GM06990 (cell line): ENCODE measurements at places on chromosomes 12 and 14.

GRCh38 chr12:89474615-89475014 is 50.0 kb downstream of the GALNT4 start:
- no peak for DNase-seq

DNA sequence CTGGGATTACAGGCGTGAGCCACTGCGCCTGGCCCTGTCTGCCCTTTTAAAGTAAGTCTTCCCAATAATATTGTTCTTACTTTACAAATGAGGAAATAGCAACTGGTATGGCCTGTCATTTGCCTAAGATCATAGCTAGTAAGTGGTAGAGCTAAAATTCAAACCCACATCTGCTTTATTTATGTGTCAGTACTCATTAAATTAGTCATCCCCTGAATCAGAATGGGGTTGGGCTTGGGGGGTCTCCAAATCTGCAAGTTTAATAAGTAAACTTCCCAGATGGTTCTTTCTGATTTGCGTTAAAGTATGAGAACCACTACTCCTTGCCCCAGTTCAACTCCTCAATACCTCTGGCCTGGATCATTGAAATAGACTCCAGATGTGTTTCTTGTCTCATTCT is 96.2 kb downstream of the FAR2 start:
- DNase-seq = no peak

DNA sequence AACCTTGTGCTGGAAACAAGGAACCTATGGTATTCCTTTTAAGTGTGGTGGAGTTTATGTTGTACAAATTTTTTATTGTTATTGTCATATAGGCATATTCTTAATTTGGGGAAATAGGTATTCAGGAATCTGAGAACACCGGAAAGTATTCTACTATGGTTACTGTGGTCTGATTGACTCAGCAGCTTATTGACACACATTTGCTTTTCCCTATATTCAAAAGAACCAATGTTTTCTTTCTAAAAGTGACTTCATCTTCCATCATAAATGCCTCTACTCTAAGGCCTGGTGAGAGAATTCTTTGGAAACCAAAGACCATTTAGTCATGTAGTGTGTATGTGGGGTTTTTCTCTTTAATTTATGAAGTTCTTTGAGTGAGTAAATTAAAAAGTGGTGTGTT is 474.8 kb downstream of the TMTC2 start:
- no peak for DNase-seq

DNA sequence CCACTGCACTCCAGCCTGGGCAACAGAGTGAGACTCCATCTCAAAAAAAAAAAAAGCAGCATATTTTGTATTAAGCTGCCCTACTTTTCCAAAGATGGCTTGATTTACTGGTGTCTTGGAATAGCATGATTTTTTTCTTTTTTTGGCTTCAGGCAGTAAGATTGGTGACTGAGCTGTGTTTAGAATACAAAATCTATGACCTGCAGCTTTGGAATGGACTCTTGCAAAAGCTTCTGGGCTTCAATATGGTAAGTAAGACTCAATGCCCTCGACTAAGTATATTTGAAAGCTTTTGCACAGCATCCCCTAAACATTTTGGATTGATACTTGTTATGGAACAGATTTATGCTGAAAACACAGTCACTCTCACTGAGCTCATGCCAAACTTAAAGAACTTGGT is 87.8 kb downstream of the KNTC1 start:
- DNase-seq = no peak

GRCh38 chr14:99718031-99718810 is 34.1 kb downstream of the CYP46A1 start:
- peak; percentile 32 for DNase-seq

GRCh38 chr14:99232714-99233214 is 39.2 kb downstream of the BCL11B start:
- DNase-seq = no peak

GRCh38 chr12:29146196-29146595 is 2.9 kb upstream of the FAR2 start:
- no peak for DNase-seq

- DNase-seq = no peak
Observed at GRCh38 chr14:87732562-87732961, 260.4 kb downstream of the GALC start.

DNA sequence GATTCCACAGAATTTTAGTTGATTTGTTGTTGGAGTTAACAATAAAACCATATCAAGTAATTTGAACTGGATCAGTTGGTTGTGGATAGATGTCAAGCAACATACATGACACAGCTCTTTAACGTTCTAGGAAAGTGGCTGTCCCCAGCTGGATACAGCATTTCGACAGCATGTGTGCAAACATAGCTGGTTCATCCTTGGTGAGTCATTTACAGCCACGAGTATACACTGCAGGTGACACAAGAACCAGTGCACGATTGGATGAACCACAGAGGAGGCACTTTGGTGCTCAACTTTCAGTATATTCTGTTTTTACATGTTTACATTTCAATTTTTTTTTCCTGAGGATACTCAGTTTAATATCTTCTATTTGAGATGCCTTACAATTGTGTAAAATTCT is 242.4 kb downstream of the TMEM117 start:
- no peak for DNase-seq

DNA sequence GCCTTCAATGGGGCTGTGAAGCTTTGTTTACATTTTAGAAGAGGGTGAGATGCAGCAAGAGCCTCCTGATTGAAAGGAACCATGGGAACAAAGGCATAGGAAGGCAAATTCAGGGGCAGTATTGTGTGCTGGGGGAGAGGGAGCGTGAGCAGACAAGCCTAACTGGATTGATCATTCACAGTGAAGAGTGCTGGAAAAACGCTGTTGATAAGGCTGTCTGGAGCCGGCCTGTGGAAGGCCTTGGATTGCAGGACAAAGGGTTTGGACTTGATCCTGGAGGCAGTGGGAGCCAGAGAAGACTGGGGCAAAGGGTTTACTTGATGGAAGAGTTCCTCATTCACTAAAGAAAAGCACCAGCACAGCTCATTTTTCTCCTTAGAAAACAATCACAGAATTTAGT is 160.5 kb downstream of the PAH start:
- DNase-seq = no peak

- no peak for DNase-seq
Observed at GRCh38 chr14:48842785-48843184, 743.4 kb downstream of the RPS29 start.

DNA sequence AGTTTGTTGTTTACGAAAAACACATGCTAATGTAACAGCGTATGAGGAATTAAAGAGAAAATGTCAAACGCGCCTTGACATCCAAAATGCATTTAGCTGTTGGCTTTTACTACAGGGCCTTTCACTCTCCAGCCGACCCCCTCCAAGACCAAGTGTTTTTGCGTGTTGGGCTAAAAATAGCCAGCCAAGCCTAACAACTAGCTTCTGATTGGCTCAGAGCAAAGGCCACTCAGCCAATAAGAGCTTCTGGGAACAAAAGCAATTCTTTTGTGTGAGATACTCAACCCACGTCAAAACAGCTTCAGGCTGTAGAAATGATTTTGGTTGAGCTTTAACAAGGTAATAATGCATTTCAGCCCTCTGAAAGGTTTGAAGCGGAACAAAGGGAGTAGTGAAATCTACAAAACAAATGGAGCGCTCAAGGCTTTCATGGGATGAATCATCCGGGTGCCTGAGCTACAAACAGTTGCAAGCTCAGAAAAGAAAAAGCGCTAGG is 198.7 kb upstream of the DCN start:
- peak; percentile 7 for DNase-seq

- DNase-seq = no peak
Observed at GRCh38 chr14:101457301-101457935, 103.9 kb upstream of the DIO3 start.

DNA sequence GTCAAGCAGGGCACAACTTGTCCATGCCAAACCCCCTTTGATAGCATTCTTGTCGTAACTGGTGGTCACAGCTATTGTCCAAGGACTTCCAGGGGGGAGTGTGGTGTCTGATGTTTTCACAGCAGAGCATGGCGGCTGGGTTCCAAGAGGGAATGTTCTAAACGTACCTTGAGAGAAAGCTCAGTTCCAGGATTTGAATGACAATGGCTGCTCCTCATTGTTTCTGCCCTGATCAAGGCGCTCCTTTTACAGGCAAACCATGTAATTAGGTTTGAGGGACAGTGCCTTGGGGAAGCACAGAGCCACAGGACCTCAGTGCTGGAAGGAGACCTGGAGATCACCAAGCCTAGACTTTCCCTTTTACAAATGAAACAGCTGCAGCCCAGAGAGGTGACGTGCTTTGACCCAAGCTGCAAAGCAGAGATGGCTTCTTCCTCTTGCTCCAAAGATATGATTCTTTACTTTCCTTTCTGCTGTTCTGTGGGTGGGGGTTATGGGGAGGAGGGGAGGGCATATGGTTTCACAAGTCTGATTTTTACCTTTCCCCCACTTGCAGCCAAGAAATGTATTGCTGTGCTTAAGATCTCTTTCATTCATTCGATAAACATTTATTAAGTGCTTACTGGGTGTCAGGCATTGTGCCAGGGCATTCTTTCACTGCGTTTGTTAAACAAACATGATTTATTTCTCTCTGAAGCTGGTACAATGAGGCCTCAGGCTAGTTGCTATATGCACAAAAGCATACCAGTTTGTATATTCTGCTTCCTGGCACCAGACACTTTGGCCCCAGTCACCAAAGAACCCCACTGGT is 172.8 kb downstream of the KTN1 start:
- DNase-seq = no peak

DNA sequence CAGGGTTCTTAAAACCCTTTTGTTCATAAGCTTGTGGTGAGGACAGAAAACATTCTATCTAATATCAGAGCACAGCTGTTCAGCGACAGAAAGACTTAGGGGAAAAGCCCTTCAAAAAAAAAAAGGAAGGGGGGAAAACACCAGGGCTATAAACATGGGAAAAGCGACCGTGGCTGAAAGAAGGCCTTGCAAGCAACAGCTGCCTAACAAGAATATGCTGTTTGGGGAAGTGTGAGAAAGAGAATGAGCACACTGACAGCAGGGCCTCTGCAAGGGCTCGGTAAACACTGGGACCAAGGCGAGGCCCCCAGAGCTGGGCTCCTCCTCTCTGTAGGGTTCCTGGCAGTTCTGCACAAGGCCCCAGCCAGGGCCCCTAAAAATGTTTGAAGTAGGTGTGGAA is 27.4 kb upstream of the CCND2 start:
- peak; percentile 24 for DNase-seq

DNA sequence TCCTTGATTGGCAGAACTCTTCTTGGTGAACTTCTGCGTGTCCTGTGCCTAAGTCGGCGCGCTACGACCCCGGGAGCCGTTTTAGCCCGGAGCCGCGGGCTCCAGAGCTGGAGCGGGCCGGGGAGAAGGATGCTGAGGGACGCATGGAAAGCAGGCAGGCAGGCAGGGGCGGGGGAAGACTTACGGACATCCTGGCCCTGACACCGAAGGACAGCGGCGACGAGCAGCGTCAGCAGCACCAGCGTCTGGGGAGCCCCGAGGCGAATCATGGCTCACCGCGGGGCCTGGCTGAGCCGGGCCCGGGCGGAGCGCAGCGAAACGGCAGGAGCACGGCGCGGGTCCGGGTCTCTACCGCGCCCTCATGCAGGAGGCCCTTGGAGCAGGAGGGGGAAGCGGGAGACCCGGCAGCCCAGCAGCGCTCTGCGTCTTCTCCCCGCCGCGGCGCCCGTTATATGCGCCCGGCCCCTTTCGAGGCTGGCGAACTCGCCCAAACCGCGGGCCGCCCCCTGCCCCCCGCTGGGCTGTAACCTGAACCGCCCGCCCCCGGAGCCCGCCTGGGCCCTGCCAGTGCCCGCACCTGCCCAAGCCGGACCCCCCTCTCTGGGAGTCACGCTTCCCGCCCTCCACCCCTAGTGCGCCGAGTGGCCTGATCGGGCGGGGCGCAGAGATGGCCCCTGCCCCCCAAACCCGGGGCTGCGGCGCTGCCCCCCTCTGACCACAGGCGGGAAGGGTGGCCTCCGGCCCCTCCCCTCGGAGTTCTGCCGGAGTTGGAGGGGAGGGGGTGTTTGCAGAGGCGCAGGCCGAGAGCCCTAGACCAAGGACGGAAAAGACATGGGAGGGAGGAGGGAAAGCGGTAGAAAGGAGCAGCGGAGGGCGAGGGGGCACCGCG is at the start of gene COL2A1:
COL2A1 (minus strand) TSS at position 424 of the 889 bp plus-strand sequence; CDS start at position 269, 155 bp downstream.
- DNase-seq = no peak

GRCh38 chr14:38044710-38045109 is 163.0 kb upstream of the SSTR1 start:
- DNase-seq = no peak

- no peak for DNase-seq
Observed at GRCh38 chr14:104654119-104654518, 35.3 kb upstream of the INF2 start.

DNA sequence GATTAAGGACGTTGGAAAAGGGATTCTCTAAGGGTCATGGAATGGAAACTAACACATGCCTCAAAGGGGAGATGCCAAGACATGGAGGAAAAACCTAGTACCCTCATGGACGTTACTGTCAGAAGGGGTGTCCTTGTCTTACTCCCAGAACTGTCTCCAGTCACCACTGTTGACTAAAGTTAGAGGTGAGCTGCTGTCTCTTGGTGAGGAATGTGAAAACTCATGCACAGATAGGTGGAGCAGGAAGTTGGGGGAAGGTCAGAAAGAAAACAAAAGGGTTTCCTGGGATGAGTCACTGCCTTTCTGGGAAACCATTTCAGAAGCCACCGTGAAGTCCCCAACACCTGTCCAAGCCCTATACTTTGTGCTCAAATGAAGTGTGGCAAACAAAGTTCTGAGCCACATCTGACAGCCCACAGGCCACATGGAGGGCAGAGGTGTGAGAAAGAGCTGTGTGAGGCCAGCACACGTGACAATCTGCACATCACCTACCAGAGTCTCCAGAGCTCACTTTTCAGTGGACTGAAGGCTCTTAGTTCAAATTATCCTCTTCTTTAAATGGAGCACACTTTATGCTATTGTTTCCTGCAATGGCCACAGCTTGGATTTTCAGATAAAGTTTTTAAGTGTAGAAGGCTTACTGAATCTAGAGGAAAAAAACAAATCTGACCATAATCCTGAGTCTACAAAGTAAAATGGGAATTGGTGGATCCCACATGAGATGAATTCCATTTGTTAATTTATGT is 92.9 kb upstream of the EGLN3 start:
- DNase-seq = peak; percentile 49

DNA sequence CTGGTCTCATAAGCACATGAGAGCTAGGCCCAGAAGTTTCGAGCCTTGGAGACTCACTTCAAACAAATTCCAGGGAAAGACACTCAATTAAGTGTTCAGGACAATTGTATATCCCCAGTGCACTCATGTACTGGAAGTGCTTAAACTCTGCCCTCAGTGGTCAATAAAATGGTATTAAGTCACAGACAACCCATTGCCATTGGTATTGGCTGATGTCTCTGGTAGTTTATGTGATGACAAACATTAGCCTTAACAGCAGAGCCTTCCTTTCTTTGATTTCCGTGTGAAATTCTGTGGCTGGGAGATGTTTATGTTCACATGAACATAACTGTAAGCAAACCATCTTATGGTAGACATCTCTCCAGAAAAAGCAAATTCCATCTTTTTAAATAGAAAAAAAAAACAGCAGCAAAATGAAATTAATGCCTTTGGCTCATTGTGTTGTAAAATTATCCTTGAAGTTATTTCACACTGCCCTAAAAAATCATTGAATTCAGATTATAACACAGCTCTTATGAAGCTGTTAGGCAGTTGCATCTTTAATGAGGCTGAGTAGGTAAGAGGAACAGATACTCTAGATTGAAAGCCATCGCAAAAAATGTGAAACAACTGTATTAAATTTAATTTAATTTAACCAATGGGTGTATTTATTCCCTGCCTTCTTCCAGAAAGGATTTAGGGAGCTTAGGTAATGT is 216.2 kb upstream of the PLEKHG7 start:
- no peak for DNase-seq
